ENCODE measurements at places on chromosomes 3 and 15.

DNA sequence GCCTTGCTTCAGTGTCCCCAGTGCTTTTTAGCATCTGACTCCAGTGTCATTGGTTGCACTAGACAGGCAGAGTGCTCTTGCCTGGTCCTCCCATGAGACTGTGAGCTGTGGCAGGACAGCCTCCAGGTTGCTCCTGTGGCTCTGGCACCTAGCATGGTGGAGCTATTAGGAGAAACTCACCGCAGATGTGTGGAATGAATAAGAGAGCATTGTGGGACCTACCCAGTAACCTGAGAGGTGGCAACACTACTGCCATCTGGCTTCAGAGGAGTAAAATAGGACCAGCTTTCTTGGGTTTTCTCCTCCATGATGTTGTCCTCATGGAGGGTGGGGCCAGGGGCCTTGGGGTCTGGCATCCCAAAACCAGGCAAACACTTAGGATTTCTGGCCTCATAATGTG is 183.6 kb downstream of the EPHB1 start:
- H3K27me3 ChIP-seq: no peaks in the 10 kb centered on the region
- no peak overlapping the region for H3K27ac ChIP-seq
- no peak for ATAC-seq

- H3K4me1 ChIP-seq: peaks cover 33% of the 10 kb centered on the region
- ATAC-seq: peak; percentile 59
- H3K27me3 ChIP-seq: no peaks in the 10 kb centered on the region
- peak overlapping the region; percentile 15 for H3K4me3 ChIP-seq
- H3K36me3 ChIP-seq: no peaks in the 10 kb centered on the region
- H3K27ac ChIP-seq: peak overlapping the region; percentile 55
Measured at GRCh38 chr3:59424268-59425010, 374.6 kb upstream of the CFAP20DC start.

GRCh38 chr3:55622733-55623132 is 135.6 kb upstream of the WNT5A start:
- no peak overlapping the region for H3K27ac ChIP-seq
- no peak overlapping the region for H3K4me3 ChIP-seq
- no peaks in the 10 kb centered on the region for H3K4me1 ChIP-seq
- peaks cover 7% of the 10 kb centered on the region for H3K27me3 ChIP-seq
- ATAC-seq: no peak

DNA sequence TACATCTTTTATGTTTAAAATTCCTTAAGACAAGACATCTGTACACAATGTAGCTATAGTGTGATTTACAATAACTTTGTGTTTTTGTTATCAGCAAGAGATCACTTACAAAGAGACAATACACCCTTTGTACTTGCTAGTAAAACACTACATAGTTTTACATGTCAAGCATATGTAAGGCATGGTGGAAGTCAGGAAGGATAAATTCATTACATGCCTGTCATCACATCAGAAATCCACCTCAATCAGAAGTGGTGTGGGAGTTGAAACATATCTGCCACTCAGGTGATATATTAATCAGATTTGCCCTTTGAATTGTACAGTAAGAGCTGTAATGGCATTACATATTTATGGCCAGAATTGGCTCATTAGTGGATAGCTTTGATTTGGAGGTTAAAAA is 95.5 kb downstream of the MBNL1 start:
- ATAC-seq: no peak
- H3K4me3 ChIP-seq: no peak overlapping the region
- no peaks in the 10 kb centered on the region for H3K27me3 ChIP-seq
- H3K27ac ChIP-seq: peak overlapping the region; percentile 55
- H3K36me3 ChIP-seq: peaks cover 73% of the 10 kb centered on the region
- peaks cover 60% of the 10 kb centered on the region for H3K4me1 ChIP-seq

- H3K4me3 ChIP-seq: peak overlapping the region; percentile 79
- no peak for ATAC-seq
- H3K36me3 ChIP-seq: no peaks in the 10 kb centered on the region
- peak overlapping the region; percentile 30 for H3K27ac ChIP-seq
Measured at GRCh38 chr3:39809995-39810595, 686 bp downstream of the MYRIP start.

DNA sequence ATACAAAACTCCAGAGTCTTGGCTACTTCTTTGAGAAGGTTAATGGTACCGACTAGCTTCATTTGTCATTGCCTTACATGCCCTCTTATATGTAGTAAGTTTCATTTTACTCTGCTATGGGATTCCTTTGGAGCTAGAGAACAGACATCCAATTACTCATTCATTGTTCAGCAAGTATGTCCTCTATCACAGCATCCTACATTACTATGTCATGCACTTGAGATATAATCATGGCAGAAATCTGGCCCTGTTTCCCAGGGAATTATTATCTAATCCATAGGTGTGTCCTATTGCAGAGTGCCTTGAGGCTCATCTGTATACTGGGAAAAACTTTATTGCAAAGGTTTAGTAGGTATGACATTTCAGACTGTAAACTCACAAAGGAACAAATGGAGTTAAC is 333.1 kb upstream of the NECTIN3 start:
- no peak overlapping the region for H3K27ac ChIP-seq
- no peak overlapping the region for H3K4me3 ChIP-seq
- peaks cover 8% of the 10 kb centered on the region for H3K4me1 ChIP-seq
- no peaks in the 10 kb centered on the region for H3K36me3 ChIP-seq

DNA sequence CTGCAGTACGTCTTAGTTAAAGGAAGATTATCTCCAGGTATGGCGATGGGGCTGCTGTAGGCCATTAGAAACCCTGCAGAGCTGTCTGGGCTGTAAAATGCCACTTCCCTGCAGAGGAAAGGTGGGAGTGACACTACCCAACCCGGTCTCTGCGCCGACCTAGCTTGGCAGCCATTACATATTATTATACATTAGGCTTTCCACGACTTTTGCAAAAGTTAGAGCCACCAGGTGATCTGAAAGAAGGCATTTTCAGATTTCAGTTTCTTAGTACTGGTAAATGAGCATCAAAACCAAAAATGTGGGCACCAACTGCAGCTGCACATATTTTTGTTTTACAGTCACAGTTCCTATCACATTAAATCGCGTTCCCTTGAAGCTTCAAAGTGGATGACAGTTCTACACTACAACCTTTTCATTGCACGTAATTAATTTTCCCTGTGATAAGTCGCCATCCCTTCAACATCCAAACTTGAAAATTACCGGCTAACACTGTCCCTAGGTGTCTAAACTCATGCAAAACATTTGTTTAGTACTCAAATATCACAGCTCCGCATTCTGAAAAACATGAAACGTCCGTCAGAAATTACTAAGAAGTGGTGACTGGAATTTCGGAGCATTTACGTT is 81.4 kb upstream of the CHD2 start:
- H3K27me3 ChIP-seq: no peaks in the 10 kb centered on the region
- peak overlapping the region; percentile 93 for H3K27ac ChIP-seq
- no peaks in the 10 kb centered on the region for H3K36me3 ChIP-seq
- peak overlapping the region; percentile 87 for H3K4me3 ChIP-seq
- peaks cover 51% of the 10 kb centered on the region for H3K4me1 ChIP-seq
- ATAC-seq: no peak

DNA sequence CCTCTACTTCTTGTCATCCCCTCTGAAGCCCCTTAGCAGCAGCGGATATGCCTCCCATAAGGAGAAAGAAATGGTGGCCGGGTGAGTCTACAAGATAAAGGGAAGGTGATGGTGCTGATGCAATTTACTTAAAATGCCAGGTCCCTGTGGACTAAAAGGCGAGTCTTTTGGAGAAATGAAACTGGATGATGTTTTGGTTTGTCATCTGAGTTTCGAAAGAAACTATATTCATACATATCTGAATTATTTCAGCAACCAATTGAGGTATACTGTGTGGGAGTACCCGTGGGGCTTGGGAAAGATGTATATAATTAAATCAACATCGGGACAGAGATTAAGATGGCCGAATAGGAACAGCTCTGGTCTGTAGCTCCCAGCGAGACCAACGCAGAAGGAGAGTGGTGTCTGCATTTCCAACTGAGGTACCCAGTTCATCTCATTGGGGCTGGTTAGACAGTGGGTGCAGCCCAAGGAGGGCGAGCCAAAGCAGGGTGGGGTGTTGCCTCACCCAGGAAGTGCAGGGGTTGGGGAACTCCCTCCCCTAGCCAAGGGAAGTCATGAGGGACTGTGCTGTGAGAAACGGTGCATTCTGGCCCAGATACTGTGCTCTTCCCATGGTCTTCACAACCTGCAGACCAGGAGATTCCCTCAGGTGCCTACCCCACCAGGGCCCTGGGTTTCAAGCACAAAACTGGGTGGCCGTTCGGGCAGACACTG is 210.6 kb upstream of the CHRM5 start:
- H3K27me3 ChIP-seq: peaks cover 21% of the 10 kb centered on the region
- H3K4me1 ChIP-seq: peaks cover 6% of the 10 kb centered on the region
- no peaks in the 10 kb centered on the region for H3K36me3 ChIP-seq
- H3K27ac ChIP-seq: no peak overlapping the region
- H3K4me3 ChIP-seq: no peak overlapping the region

GRCh38 chr3:40046149-40046548 is 236.7 kb downstream of the MYRIP start:
- H3K36me3 ChIP-seq: no peaks in the 10 kb centered on the region
- no peaks in the 10 kb centered on the region for H3K4me1 ChIP-seq

DNA sequence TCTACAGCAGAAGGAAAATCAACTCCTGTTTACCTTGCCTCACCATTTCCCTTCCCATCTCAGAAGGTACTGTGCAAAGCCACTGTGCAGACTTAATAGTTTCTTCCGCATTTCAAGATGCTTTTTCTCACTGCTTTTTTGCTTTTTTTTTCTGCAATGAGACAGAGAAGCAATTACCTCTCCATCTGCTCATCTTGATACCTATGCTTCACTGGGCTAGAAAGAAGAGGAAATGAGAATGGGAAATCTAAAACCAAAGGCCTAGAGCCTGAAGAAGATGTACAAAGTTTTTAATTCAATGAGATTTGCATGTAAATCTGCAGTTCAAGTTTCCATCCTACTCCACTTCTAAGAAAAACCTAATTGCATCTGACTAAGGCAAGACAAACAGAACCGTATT is 238.1 kb upstream of the SETMAR start:
- no peaks in the 10 kb centered on the region for H3K27me3 ChIP-seq
- ATAC-seq: peak; percentile 94
- H3K4me1 ChIP-seq: peaks cover 86% of the 10 kb centered on the region
- peak overlapping the region; percentile 22 for H3K4me3 ChIP-seq
- H3K27ac ChIP-seq: peak overlapping the region; percentile 77
- no peaks in the 10 kb centered on the region for H3K36me3 ChIP-seq

GRCh38 chr15:95267481-95267880 is 1036.1 kb downstream of the MCTP2 start:
- H3K4me3 ChIP-seq: no peak overlapping the region
- no peaks in the 10 kb centered on the region for H3K4me1 ChIP-seq
- ATAC-seq: no peak
- no peak overlapping the region for H3K27ac ChIP-seq
- no peaks in the 10 kb centered on the region for H3K36me3 ChIP-seq

DNA sequence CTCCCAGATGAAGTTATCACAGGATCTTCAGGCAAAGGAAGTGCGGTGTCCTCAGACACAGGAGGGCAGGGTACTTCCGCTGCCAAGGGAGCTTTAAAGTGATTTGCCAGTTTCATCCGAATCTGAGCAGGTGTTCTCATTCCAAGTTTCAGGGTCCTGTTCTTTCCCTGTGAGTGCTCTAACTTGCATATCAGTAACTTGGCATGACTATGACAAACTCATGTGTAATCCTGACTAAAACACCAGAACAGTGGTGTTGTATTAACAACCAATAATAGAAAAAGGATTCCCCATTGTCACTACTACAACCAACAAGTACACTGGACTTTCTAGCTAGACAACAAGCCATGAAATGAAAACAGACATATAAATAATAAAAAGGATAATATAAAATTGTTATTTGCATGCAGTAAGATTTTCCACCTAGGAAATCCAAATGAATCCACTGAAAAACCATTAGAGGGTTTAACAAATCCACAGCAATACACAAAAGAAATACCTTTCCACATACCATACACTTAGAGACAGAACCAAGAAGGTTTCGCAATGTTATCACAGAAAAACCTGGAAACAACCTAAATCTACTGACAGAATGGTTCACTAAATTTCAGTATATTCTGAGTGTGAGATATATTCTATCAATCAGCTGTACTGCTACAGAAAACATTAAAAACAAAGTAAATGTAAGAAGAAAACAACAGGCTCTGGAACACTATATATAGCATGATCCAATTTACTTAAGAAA is 40.9 kb upstream of the RPL35A start:
- H3K4me3 ChIP-seq: no peak overlapping the region
- H3K27ac ChIP-seq: no peak overlapping the region
- peaks cover 17% of the 10 kb centered on the region for H3K36me3 ChIP-seq
- H3K4me1 ChIP-seq: peaks cover 19% of the 10 kb centered on the region
- no peaks in the 10 kb centered on the region for H3K27me3 ChIP-seq
- no peak for ATAC-seq

- no peak overlapping the region for H3K4me3 ChIP-seq
- no peak for ATAC-seq
- H3K36me3 ChIP-seq: no peaks in the 10 kb centered on the region
- no peaks in the 10 kb centered on the region for H3K4me1 ChIP-seq
Measured at GRCh38 chr15:39798382-39798781, 15.7 kb upstream of the FSIP1 start.

- H3K4me1 ChIP-seq: no peaks in the 10 kb centered on the region
- H3K27ac ChIP-seq: no peak overlapping the region
- no peaks in the 10 kb centered on the region for H3K27me3 ChIP-seq
- H3K36me3 ChIP-seq: no peaks in the 10 kb centered on the region
Measured at GRCh38 chr3:168865022-168865551, 769.4 kb upstream of the GOLIM4 start.

- H3K27ac ChIP-seq: peak overlapping the region; percentile 27
- ATAC-seq: no peak
- no peaks in the 10 kb centered on the region for H3K27me3 ChIP-seq
- H3K4me1 ChIP-seq: peaks cover 10% of the 10 kb centered on the region
Measured at GRCh38 chr15:30954674-30955073, 36.8 kb downstream of the MTMR10 start.

DNA sequence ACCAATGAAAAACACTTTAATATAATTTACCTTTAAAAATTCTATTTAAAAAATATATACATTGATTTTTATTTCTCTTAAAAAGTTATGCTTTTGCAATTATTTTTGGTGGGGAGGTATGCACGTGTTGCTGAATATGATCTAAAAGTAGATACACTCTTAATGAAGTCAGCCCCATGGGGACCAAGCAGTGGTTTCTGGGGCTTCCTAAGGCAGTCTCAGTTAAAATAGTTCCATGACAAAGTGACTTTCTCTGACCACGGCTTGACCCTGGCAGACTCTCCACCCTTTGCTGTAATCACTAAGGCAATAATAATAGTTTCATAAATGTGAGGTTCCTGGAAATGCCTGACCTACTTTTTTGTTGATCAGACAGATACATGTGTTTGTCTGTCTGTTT is 50.4 kb downstream of the CCR4 start:
- H3K36me3 ChIP-seq: peaks cover 66% of the 10 kb centered on the region
- no peaks in the 10 kb centered on the region for H3K27me3 ChIP-seq
- no peak overlapping the region for H3K4me3 ChIP-seq
- H3K27ac ChIP-seq: peak overlapping the region; percentile 40
- H3K4me1 ChIP-seq: peaks cover 28% of the 10 kb centered on the region

DNA sequence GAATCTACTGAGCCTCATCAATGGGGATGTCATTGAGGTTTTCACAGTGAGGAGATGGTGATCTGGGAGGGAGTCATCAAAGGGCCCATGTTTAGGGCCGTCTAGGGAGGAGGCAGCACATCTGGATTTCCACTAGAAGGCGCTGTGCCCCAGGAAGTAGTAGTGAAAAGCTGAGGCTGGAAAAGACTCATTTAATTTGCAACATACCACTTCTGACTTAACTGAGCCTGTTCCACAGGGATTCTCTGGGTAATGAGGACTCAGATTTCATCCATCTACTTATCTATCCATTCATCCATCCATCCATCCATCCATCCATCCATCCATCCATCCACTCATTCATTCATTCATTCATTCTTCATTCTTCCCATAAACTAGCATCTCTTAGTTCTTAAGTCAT is 17.4 kb upstream of the SHF start:
- no peaks in the 10 kb centered on the region for H3K36me3 ChIP-seq
- no peak overlapping the region for H3K27ac ChIP-seq
- no peak overlapping the region for H3K4me3 ChIP-seq
- peaks cover 22% of the 10 kb centered on the region for H3K27me3 ChIP-seq

All from stimulated activated memory B cell treated with anti-CD40 and anti-IgM and Interleukin-4, amounts not matched to agents 10 μg/mL and 1 μg/mL and 100 μg/mL, for 72 hours (primary cell).